ENCODE measurements at places on chromosomes 3 and 15. TPM values are rescaled to one million over a fixed set of nuclear protein-coding genes. Genes with fewer than 3 reads are reported as not detected.

Gene WNT7A
- 0.04 TPM for polyA plus RNA-seq

Gene PPM1L
- 5.1 TPM for polyA plus RNA-seq

Gene TGM5
- polyA plus RNA-seq: not detected

Gene TRIM42
- polyA plus RNA-seq: not detected

Gene CDHR4
- 0.57 TPM for polyA plus RNA-seq

Gene HTR3E
- polyA plus RNA-seq: not detected

Gene SLC22A13
- not detected for polyA plus RNA-seq

Gene CLDN1
- polyA plus RNA-seq: 46.9 TPM

Gene SERPINI2
- not detected for polyA plus RNA-seq

Gene AGBL1
- not detected for polyA plus RNA-seq

Gene CCR5
- not detected for polyA plus RNA-seq

GRCh38 chr15:63502137-63502766, 2.1 kb upstream of the USP3 start:
- H3K27me3 ChIP-seq: no peaks in the 10 kb centered on the region
- H3K27ac ChIP-seq: peak overlapping the region; percentile 99
- DNase-seq: peak; percentile 34
- no peaks in the 10 kb centered on the region for H3K36me3 ChIP-seq
- peaks cover 40% of the 10 kb centered on the region for H3K4me1 ChIP-seq
- H3K4me3 ChIP-seq: no peak overlapping the region

- peak overlapping the region; percentile 52 for H3K4me3 ChIP-seq
- no peak for DNase-seq
- no peak overlapping the region for H3K27ac ChIP-seq
- no peaks in the 10 kb centered on the region for H3K4me1 ChIP-seq
- H3K36me3 ChIP-seq: no peaks in the 10 kb centered on the region
These were observed 1.6 kb downstream of the C3orf38 start for GRCh38 chr3:88151358-88151757.

DNA sequence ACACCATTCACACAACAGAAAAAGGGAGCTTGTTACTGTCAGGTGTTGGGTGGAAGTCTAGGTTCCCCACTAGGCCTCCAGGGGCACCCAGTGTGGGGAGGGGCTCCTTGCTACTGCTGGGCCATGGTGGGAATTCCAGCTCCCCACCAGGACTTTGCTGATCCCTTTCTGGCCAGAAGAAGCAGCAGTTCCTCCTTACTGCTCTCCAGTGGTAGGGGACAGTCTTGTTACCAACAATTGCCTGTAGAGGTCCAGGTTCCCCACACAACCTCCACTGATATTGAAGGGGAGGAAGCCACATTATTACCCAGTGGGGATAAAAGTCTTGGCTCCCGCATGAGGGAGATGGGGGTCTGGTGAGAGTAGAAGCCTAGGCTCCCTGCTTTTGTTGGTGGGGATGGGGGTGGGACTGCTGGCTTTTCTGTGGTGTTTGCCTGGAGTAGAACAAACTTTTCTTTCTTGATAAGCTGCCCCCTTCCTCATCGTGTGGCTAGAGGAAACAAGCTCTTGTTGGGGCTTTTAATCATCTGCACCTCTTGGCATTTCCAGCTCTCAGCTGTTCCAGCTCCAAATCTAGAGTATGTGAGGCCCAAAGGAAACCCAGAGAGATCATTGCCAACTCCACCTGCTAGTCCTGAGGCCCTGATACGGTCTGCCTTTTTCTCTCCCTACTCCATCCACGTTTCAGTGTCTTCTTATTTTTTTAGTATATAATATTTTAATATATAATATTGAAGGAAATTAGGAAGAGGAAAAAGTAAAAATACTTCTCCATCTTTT, 824.2 kb downstream of the AGBL1 start:
- H3K27me3 ChIP-seq: no peaks in the 10 kb centered on the region
- H3K4me3 ChIP-seq: no peak overlapping the region
- no peak for DNase-seq
- no peaks in the 10 kb centered on the region for H3K4me1 ChIP-seq
- no peak overlapping the region for H3K27ac ChIP-seq

DNA sequence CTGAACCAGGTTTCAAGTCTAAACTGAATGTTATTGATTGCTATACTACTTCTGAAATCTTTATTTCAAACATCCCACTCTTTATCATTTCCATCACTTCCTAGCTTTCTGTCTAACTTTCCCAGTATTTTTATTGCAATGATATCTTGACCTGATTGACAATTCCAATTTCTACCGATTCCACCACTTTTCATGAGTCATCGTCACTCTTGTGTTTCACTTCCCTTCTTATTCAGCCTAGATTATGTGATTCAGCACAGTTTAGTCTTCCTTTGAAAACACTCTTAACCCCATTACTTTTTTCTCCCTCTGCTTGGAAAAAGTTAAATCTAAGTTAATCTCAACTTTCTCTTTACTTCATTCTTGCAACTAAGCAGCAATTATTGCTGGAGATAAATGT, 62.6 kb downstream of the SLC7A14 start:
- no peaks in the 10 kb centered on the region for H3K4me1 ChIP-seq
- H3K4me3 ChIP-seq: no peak overlapping the region
- no peak for DNase-seq
- H3K36me3 ChIP-seq: no peaks in the 10 kb centered on the region
- no peaks in the 10 kb centered on the region for H3K27me3 ChIP-seq

DNA sequence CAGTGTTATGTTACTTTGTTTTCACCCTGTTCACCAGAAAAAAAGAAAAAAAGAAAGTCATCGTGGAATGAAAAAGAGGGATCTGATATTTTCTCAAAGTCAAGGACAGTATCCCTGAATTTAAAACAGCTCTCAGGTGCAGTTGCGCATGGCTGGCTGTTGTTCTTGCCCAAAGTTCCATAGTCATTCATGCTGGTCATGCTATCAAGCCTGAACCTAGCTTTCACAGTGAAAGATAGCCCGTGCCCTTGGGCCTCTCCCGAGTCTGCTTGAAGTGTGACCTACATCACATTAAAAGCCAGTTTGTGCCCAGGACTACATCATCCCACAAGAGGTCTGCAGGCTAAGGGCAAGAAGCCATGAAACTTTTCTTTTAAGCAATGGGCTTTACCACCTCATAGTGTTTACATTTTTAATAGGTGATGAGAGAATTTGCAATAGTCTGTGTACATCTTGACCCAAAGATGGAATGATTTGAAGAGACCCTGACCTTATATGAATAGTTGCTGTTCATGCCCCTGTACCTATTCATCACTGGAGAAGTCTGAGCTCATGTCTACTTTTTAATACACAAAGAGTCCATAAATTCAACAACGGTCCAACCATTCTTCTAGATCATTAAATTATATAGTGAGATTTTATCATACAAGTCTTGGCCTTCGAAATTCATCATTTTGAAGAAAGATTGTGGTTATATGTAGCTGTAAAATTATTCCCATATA, 522.5 kb upstream of the MCTP2 start:
- no peaks in the 10 kb centered on the region for H3K36me3 ChIP-seq
- no peaks in the 10 kb centered on the region for H3K4me1 ChIP-seq
- no peak overlapping the region for H3K4me3 ChIP-seq

GRCh38 chr15:59685737-59686297, 3.3 kb downstream of the BNIP2 start:
- no peak overlapping the region for H3K4me3 ChIP-seq
- H3K4me1 ChIP-seq: peaks cover 11% of the 10 kb centered on the region
- no peaks in the 10 kb centered on the region for H3K27me3 ChIP-seq
- DNase-seq: no peak

- no peak overlapping the region for H3K4me3 ChIP-seq
- DNase-seq: no peak
- H3K36me3 ChIP-seq: no peaks in the 10 kb centered on the region
- H3K27me3 ChIP-seq: no peaks in the 10 kb centered on the region
These were observed 909.1 kb upstream of the ROBO1 start for GRCh38 chr3:80676866-80677265.

GRCh38 chr3:53570081-53570480, 75.7 kb downstream of the CACNA1D start:
- peak overlapping the region; percentile 9 for H3K27ac ChIP-seq
- H3K4me1 ChIP-seq: peaks cover 4% of the 10 kb centered on the region
- H3K4me3 ChIP-seq: no peak overlapping the region
- no peaks in the 10 kb centered on the region for H3K27me3 ChIP-seq

DNA sequence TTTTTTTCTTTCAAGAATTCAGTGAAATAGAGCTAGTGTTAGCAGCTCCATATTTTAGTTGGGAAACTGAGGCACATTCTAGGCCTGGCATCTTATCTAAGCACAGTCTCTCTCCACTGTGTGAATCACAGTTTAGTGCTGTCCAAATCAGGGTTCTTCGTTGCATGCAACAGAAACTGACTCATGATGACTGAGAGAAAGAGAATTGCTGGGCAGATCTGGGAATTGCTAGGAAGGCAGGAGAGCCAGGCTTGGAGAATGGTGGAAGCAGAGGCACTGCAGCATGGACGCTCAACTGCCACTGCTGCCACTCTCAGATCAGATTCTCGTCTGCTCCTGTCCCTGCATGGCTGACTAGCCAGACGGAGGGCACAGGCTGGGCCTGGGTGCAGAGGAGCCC, 40.7 kb upstream of the CHST2 start:
- H3K4me1 ChIP-seq: no peaks in the 10 kb centered on the region
- H3K27ac ChIP-seq: no peak overlapping the region
- no peak overlapping the region for H3K4me3 ChIP-seq
- no peaks in the 10 kb centered on the region for H3K36me3 ChIP-seq
- H3K27me3 ChIP-seq: no peaks in the 10 kb centered on the region

DNA sequence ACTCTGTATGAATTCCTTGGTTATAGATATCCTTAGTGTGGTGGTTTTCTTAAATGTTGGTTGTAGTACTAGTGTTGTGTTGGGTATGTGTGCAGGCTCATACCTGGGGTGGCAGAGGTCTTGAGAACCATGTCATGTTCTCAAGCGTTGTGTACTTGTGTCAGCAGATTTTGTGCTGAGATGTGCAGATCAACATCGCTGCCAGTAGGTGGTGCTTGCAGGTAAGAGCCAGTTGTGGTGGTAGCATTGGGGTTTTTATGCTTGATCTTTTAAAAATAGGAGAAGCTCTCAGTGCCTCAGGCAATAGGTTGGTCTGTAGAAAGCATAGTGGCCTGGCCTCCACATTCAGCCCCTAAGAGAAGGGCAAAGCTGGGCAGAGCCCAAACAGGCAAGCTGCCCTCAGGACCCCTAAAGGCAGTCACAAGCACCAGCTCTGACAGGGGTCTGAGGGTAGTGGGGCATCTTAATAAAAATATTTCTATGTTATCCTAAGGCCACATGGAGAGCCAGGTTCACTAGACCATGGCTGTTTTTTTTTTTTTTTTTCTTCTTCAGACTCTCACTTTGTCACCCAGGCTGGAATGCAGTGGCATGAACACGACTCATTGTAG, 164.0 kb downstream of the IL20RB start:
- H3K27me3 ChIP-seq: no peaks in the 10 kb centered on the region
- no peak overlapping the region for H3K27ac ChIP-seq
- H3K4me1 ChIP-seq: no peaks in the 10 kb centered on the region

- H3K4me3 ChIP-seq: no peak overlapping the region
- no peaks in the 10 kb centered on the region for H3K4me1 ChIP-seq
- H3K27me3 ChIP-seq: no peaks in the 10 kb centered on the region
These were observed 3.6 kb upstream of the CHRM5 start for GRCh38 chr15:33964665-33965040.

DNA sequence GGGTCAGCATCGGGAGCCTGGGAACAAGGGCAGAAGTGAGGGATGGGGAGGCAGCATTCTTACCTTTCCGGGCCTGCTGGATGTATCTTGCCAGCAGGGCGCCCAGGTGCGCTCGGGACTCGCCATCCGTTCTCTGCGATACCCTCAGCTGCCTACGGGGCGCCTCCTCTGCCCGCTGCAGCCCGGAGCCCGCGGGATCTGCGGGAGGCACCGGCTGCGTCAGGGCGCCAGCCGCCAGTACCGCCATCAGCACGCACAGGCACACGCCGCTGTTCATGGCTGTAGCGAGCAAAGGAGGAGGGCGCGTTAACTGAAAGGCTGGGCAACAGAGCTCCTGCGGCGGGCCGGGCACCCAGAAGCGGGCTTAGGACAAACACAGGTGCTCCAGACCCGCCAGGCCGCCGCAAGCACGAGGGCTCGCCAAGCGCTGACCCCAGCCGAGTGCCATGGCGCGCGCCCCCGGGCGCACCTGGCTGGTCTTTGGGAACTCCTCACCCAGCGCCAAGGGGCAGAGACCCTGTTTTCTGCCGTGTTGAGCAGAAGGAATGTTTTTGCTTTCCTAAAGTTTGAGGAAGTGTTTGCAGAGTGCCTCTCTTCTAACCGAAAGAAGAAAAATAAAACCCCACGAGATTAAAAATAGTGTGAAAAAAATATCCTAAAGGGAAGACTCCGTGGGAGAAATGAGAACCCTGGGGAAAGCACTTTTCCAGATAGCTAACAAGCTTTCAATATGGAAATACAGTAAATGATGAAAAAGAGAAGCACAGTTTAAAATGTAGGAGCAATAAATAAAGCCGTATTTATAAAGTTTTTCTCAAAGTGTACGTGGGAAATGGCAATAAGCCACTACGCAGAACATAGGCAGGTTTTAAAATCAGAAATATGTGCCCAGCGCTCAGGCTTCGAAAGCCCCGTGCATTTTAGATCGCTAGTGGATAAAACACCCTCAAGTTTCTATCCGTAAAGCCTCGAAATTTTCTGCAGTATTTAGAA, 2.3 kb downstream of the CCK start:
- peak; percentile 10 for DNase-seq
- peaks cover 64% of the 10 kb centered on the region for H3K27me3 ChIP-seq
- H3K27ac ChIP-seq: no peak overlapping the region
- no peaks in the 10 kb centered on the region for H3K36me3 ChIP-seq
- H3K4me1 ChIP-seq: no peaks in the 10 kb centered on the region

- H3K27me3 ChIP-seq: no peaks in the 10 kb centered on the region
- H3K36me3 ChIP-seq: no peaks in the 10 kb centered on the region
- no peak overlapping the region for H3K27ac ChIP-seq
- H3K4me3 ChIP-seq: no peak overlapping the region
- DNase-seq: no peak
These were observed 78.5 kb upstream of the SMAD3 start for GRCh38 chr15:66986951-66987350.

DNA sequence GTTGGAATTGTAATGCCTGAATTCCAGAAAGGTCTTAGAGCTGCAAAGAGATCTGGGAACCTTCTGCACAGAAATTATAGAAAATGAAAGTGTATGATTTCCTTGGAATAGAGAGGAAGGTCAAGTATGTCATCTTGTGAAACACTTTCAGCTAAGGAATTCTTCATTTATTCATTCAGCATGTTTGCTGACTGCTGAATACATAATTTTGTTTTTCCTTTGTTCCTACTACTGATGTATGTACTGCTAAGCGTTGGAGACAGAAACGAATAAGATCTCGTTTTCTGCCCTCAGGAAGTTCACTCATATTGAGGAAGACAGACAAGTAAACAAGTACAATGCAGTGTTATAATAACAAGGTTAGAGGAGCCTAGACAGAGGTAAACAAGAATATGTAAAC, 14.3 kb upstream of the IL20RB start:
- H3K4me3 ChIP-seq: no peak overlapping the region
- no peak overlapping the region for H3K27ac ChIP-seq
- no peaks in the 10 kb centered on the region for H3K27me3 ChIP-seq
- H3K36me3 ChIP-seq: no peaks in the 10 kb centered on the region
- H3K4me1 ChIP-seq: peaks cover 5% of the 10 kb centered on the region
